Activated CD8-positive, alpha-beta T cell treated with anti-CD3 and anti-CD28 coated beads, Interleukin-2, amount 10 ng/mL, durations not matched to agents 7 days and 5 days (primary cell): ENCODE measurements at places on chromosomes 12 and 14.

GRCh38 chr12:105982022-105982421 lies 156.7 kb downstream of the NUAK1 start:
- no peak for DNase-seq

GRCh38 chr12:52915637-52916036 lies 10.8 kb upstream of the KRT8 start:
- no peak for DNase-seq

GRCh38 chr12:90393652-90394051 lies 561.3 kb downstream of the CCER1 start:
- no peak for DNase-seq

GRCh38 chr12:10069099-10069498 lies 29.7 kb downstream of the CLEC1A start:
- no peak for DNase-seq

- peak; percentile 66 for DNase-seq
Measured at GRCh38 chr12:113912760-113913329, 53.3 kb downstream of the RBM19 start.

- DNase-seq, result no peak
Measured at GRCh38 chr14:60805841-60806430, 71.4 kb downstream of the MNAT1 start.

GRCh38 chr14:101368629-101369028 lies 192.7 kb upstream of the DIO3 start:
- no peak for DNase-seq

DNA sequence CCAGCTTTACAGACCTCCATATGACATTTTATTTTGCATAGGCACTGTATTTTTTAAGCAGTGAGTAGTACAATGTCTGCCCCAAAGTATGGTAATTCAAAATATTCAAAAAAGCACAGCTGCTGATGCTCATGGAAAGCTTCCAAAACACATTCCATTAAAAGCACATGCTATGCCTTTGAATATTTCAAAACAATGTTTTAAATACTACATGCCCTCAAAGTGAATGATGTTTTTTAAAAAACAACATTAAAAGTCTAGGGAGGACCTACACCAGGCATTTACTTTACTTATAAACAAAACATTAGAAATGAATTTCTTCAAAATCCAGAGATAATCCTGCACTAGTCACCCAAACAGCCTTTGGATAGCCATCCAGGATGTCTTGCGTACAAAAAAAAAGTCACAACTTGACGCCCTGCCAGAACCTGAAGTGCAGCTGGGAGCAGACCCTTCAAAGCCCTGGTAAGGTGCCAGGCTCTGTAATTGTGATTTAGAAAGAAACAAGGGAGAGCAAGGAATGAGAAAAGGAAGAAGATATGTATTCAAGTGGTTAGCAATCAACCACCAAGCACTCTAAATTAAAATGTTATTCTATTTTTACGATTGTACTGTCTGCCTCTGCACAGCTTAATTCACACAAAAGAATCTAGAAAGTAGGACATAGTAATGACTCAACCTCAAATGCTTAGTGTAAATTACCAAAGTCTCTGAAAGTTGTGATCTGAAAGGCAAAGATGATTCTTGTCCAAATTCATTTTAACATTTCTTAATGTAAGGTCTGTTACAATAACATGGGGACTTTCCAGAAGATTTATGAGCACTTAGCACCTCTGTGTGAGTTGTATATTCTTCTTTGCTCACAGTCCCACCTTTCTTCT lies 31.9 kb downstream of the CEP83 start:
- DNase-seq, result no peak

- DNase-seq, result no peak
Measured at GRCh38 chr12:114476159-114476558, 70.2 kb upstream of the TBX5 start.

DNA sequence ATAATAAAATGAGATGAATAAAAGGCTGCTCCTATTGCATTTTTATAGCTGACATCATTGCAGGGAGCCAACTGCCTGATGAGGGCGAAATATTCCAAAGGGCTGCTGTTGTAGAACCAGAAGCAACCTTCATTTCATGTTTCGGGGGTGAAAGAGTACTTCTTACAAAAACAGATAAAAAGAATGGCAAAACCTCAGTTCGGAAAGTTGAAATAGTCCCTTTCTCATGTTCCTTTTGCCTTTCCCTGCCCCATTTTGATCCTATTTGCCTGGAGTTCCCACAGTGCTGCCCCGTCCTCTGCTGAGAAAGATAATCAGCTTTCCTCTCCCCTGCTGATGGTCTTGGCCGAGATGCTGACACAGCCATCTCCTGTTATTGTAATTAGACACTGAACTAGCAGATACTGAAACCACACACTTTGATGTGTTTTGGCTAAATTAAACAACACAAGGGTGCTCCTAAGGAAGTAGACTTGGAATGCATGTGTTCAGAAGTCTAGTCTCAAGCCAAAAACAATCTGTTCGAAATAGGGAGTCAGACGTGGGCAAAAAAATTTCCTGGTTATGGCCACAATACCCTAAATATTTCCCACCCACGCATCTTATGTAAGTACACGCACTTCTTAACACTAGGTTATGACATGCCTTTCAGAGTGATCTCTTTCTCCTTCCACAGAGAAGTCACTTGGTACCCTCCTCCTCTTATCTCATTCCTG lies 117.2 kb downstream of the PPM1H start:
- DNase-seq, result no peak

GRCh38 chr12:116390401-116391335 lies 113.2 kb upstream of the MED13L start:
- no peak for DNase-seq

- DNase-seq, result no peak
Measured at GRCh38 chr14:82636426-82636825, 1102.8 kb upstream of the SEL1L start.

- DNase-seq, result no peak
Measured at GRCh38 chr12:91133871-91134270, 22.6 kb upstream of the LUM start.

GRCh38 chr12:3004655-3005565 lies 45.7 kb downstream of the TEAD4 start:
- no peak for DNase-seq

- no peak for DNase-seq
Measured at GRCh38 chr14:70254476-70254961, 65.8 kb upstream of the SLC8A3 start.

DNA sequence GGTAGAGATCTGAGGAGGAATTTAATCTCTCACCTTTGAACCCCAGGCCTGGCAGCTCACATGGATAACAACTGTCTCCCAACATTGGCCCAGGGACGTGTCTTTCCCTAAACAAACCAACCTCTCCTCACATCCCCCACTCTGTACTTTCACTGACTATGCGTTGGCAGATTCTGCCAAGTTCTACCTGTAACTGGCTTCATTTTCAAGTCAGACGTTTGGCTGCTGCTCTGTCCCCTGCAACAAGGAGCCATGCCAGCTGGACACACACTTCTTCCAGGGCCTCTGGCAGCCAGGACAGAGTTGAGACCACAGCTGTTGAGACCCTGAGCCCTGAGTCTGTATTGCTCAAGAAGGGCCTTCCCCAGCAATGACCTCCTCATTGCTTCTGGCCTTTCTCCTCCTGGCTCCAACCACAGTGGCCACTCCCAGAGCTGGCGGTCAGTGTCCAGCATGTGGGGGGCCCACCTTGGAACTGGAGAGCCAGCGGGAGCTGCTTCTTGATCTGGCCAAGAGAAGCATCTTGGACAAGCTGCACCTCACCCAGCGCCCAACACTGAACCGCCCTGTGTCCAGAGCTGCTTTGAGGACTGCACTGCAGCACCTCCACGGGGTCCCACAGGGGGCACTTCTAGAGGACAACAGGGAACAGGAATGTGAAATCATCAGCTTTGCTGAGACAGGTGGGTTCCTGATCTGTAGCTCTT lies at the start of gene INHBC:
Gene INHBC (plus strand): TSS at position 268 of the 707 bp plus-strand sequence. CDS start 103 bp downstream, at position 371.
- no peak for DNase-seq

DNA sequence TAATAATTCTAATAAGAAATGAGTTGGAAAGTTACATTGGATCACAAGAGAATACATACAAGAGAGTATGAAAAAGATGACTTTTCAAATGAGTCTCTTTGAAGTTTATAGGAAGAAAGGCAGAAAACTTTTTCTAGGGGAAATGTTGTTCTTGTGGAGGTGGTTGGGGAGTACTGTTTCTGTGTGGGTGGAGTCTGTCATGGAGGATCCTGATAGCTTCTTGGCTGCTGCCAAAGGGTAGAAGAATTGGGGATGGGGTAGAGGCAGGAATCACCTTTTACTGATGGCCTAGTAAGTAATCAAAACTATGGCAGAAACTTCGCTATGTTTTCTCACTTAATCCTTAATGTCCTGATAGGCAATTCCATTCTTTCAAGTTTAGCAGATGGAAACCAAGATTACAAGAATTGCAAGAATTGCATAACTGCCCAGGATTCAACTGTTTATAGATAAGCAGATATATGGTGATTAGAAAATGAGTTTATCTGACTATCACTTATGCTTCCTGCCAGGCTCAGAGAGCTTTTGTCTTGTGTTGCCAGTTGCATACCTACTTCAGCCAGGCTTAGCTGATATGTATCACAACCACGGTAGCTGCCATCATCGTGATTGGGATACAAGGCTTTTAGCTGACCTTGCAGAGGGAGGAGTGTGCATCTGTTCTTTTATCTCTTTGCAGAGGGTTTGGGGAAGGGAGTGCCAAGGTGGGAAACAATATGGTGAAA lies 463.9 kb downstream of the TMTC2 start:
- DNase-seq, result no peak

GRCh38 chr12:116376354-116377193 lies 99.1 kb upstream of the MED13L start:
- DNase-seq, result no peak

DNA sequence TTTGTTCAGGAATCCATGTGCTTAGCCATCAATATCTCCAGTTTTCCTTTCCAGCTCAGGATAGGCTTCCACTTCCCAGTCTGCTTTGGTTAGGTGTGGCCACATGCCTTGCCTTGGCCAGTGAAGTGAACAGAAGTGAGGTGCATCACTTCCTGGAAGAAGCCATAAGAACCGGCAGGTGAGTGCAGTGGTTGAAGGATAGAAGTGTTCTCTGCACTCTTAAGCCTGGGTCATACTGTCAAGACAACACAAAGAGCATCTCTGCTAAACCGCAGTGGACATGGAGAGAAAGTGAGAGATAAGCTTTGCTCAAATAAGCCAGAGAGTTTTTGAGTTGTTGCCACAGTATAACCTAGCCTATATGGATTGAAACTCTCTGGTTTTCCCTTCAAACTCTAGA lies 11.4 kb downstream of the GNG2 start:
- DNase-seq, result no peak

DNA sequence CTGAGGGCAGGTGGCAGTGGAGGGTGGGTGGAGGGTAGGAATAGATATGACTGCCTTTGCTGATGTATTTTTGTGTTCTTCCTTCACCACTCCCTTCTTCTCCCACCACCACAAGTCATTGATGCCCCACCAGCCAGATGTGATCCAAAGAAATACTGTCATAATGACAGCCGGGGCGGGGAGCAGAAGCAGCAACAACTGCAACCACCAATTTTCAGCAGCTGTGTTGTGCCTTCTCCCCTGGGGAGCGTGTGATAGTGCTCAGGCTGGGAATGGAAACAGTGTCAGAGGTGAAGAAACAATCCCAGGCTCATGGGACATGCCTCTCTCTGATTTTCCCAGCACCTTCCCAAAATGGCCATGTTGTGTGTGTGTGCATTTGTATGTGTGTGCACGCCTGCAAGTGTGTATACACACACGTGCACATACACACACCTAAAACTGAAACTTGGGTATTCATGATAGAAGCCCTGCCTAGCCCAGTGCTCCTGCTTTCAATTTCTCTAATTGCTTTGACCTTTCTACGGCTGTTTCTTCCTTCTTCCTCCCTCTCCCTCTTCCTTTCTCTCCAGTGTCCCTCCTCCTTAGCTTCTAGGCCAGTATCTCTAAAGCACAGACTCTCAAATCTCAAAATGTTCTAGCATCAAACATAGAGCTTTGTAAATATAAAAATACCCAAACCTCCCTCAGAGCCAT lies 299.2 kb upstream of the FKBP4 start:
- DNase-seq, result no peak

- no peak for DNase-seq
Measured at GRCh38 chr14:104390941-104391901, 188.3 kb upstream of the C14orf180 start.

DNA sequence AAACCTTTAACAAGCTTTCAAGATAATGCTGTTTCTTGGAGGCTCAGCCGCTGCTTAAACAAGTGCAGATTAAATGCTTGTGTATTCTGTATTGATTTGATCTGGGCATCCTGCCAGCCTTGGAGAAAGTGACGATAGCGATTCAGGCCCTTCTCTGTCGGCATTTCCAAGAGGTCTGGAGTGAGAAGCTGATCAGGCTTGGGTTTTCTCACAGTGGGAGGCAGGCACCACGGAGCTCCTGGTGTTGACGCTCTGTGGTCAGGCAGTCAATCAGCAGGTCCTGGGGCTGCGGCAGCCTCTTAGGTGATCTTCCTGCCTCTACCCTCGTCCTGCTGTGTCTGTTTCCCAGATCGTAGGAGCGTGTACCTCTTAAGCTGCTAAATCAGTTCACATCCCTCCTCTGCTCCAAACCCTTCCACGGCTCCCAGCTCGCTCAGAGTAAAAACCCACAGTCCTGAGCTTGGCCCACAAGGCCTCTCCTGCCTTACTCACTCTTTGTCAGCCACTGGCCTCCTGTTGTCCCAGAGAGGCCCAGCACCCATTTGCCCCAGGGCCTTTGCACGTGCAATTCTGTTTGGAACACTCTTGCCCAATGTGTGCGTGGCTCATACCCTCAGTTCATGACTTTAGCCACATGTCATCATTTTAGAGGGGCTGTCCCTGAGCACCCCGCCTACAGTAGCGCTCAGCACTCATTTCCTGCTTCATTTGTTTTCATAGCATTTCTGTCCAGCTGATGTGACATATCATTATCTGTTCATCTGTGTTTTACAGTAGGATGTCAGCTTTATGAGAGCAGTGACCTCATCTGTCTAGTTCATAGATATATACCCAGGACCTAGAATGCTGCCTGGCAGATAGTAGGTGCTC lies 155.4 kb downstream of the AACS start:
- no peak for DNase-seq

GRCh38 chr12:4203772-4204376 lies 69.7 kb upstream of the CCND2 start:
- no peak for DNase-seq

- DNase-seq, result no peak
Measured at GRCh38 chr14:71166180-71166837, 259.1 kb downstream of the PCNX1 start.

DNA sequence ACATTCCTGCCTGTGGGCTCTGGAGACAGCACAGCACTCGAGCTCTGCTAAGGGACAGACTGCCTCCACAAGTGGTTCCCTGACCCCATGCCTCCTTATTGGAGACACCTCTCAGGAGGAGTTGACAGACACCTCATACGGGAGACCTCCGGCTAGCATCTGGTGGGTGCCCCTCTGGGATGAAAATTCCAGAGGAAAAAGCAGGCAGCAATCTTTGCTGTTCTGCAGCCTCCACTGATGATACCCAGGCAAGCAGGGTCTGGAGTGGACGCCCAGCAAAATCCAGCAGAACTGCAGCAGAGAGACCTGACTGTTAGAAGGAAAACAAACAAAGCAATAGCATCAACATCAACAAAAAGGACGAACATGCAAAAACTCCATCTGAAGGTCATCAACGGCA lies 639.4 kb downstream of the SLC16A7 start:
- DNase-seq, result no peak

GRCh38 chr12:18068355-18068754 lies 21.6 kb downstream of the RERGL start:
- no peak for DNase-seq
